Hypothalamus (tissue), 51 donors: ENCODE measurements at places on chromosomes 1 and 21.

GRCh38 chr1:67597336-67597735 lies 87.7 kb upstream of the GADD45A start:
- DNase-seq = no peak

GRCh38 chr1:1039145-1039910 lies 19.4 kb downstream of the AGRN start:
- no peak for DNase-seq

DNA sequence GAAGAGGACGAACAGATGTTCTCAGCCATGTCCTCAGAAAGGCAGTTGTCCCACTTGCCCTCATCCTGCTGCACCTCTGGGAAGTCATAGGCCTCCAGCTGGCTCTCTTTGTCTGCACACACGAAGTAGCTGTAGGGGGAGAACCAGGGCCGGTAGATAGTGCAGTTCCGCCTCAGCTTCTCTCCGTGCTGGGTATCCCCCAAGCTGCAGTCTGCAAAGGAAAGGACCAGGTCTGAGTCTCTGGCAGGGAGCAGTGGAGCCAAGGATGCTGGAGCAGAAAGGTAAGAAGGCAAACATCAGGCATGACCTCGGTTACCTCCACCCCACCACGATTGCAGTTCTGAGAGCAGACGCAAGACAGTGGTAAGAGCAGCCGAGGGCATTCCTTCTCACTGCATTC lies 2.2 kb downstream of the SPATA46 start:
- no peak for DNase-seq

DNA sequence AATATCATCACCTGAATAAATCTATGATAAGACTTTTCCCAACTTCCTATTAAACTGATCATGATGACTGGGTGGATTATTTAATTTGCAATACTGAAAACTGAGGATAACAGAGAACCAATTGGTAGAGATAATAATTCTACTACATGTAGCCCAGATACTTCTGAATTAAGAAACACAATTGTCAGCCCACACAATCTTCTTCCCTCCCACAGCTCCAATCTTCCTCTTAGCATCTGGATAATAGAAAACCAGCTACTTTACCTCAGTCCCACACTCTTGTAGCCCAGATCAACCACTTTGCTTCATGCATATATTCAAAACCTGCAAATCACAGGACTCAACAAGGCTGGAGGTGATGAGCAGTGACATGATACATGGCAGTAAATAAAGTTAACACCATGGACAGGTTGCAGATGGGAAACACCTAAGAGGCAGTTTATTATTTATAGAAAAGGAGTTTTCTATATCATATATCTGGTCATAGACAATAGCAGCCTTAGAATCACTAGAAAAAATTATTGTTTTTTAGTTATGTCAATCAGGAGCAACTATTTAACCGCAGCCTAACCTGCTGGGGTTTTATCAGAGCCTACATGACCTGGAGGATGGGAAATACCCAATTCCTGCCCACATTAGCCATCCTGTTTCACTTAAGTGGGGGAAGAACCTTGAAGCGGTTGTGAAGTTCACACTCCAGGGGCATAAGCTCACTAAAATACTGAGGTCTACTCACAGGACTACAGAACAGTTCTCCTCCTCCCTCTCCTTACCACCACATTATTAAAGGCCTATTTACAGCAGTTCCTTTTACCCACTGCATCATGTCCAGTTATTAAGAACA lies 16.7 kb downstream of the FRRS1 start:
- peak; percentile 5 for DNase-seq

- no peak for DNase-seq
Observed at GRCh38 chr21:46661642-46662366, 26.3 kb downstream of the PRMT2 start.

DNA sequence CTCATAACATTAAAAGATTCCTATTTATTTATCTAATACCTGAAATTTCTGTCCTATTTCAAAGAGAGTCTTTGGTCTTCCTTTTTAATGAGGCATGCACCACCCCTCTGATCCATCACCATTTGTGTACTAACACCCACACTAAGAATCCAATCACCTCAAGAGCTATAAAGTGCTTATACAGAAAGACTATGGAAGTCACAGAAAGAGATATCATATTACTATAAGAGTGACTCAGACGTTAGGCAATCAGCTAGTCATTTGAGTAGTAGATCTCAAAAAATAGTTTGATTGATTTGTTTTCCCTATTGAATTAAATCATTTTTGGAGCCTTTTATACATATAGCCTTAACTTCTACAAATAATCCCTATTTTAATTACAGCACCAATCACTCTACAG lies 46.1 kb downstream of the NME7 start:
- no peak for DNase-seq

DNA sequence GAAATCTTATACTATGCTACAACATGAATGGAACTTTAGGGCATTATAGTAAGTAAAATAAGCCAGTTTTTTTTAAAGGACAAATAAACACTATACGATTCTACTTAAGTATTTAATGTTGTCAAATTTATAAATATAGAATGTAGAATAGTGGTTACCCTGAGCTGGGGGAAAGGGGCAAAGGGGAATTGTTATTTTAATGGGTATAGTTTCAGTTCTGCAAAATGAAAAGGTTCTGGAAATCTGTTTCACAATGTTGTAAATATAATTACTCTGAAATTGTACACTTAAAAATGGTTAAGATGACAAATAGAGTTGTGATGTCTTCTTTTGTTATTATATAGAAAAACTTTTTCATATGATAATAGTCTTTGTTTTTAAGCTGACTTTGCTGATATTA lies 366.3 kb downstream of the MRPL39 start:
- no peak for DNase-seq

DNA sequence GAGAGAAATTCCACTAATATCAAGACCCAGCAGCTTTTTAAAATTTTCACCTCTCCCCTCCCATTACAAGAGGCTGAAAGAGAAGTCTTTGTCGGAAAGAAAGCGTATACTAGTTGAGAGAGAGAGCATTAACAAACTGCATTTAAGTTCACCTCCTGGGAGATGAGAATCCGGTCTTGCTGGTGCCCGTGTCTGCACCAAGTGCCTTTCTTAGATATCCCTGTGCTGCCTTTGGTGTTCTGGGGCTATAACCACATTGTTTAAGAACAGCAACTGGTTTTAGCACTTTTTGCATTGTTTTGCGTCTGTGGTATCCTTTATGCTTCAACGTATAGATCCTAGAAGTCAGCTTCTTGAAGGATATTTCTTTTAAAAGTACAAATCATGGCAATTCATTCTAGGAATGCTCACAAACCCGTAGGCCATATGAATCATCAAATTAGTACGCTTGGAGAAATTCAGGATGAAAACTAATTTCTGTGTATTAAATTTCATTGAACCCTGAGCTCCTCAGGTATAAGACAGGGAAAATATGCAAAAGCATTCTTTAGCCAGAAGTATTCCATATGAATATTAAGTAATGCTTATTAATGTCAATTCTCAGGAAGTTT lies 3.4 kb upstream of the RPE65 start:
- DNase-seq = no peak

DNA sequence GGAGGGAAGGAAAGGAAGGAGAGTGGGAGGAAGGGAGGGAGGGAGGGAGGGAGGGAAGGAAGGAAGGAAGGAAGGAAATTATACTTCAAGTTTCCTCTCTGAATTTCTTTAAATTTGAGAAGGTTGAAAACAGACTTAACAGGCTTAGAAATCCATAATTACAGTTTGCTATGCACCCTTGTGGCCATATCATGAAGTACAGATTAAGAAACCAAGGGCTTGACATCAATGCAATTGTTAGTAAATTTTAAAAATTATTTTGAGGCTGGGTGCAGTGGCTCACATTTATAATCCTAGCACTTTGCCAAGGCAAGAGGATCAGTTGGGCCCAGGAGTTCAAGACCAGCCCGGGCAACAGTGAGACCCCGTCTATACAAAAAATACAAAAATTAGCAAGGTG lies 14.4 kb downstream of the ANP32E start:
- no peak for DNase-seq

DNA sequence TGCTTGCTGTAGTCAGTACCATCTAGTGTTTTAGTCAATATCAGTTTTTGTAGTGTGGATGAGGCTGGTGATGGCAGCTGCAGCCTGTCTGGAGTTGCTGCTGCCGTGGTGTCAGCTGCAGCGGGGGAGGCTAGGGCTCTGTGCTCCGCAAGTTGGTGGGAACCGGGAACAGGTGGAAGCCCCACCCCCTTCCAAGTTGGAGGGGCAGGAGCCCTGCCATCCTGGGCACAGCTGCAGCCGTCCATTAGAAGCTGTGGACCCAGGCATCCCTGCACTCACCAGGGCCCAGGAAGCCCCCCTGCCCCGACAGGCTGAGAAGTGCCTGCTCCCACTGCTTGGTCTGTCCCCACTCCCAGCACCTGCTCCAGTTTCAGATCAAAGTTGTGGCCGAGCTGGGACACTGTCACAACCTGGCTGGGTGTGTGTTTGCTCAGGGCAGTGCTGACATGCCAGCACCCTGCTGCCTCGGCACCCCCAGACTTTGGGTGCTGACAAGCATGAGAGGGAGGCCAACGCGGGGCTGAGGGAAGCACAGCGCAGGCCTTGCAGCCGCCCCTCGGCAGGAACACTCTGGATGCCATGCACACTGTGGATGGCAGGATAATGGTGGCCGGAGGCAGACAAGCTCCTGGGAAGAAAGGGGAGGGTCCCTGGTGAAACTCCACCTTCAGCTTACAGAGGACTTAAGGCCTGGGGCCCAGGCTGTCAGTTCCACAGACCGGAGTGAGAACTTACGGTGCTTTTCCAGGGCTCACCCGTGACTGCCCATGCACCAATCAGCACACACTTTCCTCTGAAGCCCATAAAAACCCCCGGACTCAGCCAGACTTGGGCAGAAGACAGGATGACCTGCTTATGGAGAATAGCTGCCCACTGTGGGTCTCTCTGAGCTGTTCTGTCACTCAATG lies 86.9 kb downstream of the ADARB1 start:
- no peak for DNase-seq
